ENCODE measurements at places on chromosomes 5 and 9. TPM values are rescaled to one million over a fixed set of nuclear protein-coding genes. Genes with fewer than 3 reads are reported as not detected.

DNA sequence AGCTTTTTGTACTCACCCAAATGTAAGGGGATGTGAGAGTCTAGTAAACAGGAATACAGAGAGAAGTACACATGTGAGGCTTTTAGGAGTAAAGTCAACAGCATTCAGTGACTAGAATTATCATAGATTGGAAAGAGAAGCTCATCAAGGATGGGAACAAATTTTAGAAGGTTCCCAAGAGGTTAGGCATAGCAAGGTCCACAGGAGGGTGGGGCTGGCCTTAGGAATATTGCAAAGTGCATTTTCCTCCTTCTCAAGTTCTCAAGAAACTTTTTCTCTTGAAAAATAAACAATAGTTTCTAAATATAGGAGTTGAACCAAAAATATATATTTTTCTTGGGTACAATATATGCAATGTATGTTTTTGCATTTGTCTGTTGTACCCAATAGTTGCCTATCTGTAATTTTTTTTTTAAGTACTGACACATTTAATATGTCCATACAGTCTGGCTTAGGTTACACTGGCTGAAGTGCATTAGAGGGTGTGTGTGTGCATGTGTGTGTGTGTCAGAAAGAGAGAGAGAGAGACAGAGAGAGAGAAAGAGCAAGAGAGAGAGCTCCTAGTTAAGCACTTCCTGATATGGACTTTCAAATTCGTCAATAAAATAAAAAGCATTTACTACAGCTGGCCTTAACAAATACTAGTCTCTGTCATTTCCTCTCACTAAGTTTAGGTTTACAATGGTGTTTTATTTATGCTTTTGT lies 62.2 kb downstream of the SNX18 start:
- DNase-seq, result no peak

GRCh38 chr9:89955626-89956025 lies 350.8 kb downstream of the GADD45G start:
- DNase-seq, result no peak

The C5orf63 gene
- total RNA-seq, result 11.8 TPM

The IL4 gene
- not detected for total RNA-seq

The CCL27 gene
- total RNA-seq, result 1.7 TPM

DNA sequence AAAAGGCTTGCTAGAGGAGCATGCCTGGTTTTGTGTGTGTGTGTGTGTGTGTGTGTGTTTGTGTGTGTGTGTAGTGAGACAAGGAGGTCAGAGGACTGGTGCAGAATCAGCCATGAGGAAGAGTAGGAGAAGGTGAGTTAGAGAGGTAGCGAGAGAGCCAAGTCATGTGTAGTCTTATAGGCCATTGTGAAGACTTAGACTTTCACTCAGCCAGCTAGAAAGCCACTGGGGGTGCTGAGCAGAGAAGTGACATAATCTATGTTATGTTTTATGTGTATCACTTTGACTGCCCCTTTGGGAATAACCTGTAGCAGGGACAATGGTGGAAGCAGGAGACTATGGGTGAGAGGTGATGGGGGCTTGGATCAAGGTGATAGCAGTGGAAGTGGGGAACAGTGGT lies 180.5 kb upstream of the CLINT1 start:
- DNase-seq, result no peak

DNA sequence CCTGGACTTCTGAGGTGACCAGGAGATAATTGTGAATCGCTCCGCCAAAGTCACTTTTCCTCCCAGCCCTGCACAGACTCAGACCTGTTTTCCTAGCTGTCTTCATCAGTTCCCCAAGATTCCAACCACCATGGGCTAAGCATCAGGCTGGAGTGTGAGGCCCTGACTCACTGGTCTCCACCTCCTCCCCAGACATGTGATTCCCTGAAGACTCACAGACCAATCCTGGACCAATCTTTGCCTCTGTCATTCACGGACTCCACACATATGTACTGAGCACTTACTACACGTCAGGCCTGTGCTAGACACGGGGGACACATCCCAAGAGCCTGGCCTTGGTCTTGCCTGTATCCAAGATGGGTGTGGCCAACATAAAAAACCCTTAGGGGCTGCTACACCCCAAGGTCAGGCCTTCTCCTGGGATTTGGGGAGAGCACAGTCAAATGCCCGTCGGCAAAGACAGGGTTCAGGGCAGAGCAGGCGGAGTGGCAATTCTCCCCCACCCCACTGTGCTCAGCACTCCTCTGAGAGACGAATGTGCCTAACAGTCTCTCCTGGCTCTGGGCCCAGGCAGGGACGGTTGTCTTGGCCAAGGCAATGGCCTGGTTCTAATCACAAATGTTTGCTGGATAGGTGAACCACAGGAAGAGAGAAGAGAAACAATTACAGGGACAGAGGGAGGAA lies 11.9 kb downstream of the EEIG1 start:
- DNase-seq, result no peak

- DNase-seq, result no peak
Observed at GRCh38 chr9:130952065-130952762, 13.2 kb upstream of the FIBCD1 start.

GRCh38 chr9:74775396-74775795 lies 112.3 kb downstream of the TRPM6 start:
- no peak for DNase-seq

GRCh38 chr5:67639313-67639712 lies 442.7 kb upstream of the CD180 start:
- peak; percentile 27 for DNase-seq
